Activated CD4-positive, CD25-positive, alpha-beta regulatory T cell treated with anti-CD3 and anti-CD28 coated beads, Interleukin-2, amount 50 U/mL, for 72 hours (primary cell): ENCODE measurements at places on chromosomes 4 and X.

DNA sequence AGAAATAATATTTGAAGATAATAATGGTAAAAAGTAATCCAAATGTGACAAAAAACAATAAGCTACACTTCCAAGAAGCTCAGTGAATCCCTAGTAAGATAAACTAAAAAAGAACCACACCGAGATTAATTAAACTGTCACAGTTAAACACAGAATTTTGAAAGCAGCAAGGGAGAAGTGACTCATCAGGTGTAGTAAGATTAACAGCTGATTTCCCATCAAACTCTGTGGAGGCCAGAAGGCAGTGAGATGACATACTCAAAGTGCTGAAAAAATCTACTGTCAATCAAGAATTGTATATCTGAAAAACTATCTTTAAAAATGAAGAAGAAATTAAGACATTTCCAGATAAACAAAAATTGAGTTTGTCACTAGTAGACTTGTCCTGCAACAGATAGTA is 35.3 kb downstream of the STK32B start:
- no peak for DNase-seq

- no peak for DNase-seq
Measured at GRCh38 chr4:170243662-170244288, 154.0 kb upstream of the AADAT start.

DNA sequence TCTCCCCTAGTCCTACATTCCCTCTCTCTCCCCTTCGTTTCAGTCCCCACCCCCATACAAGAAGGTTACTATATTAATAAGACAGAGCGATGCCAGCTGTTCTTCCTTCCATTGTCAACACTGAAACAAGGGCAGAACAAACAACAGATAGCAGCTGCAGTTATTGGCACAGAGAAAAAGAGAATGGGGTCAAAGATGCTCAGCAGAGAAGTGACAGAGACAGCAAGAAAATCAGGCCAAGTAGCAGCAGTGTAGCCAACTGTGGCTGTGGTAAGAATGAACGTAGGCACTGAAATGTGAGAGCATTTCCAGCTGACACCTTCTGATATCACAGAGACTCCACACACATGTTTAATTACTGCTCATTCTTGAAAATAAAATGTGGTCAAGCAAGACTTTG is 641.8 kb downstream of the FSTL5 start:
- DNase-seq: no peak

GRCh38 chr4:181420950-181421349 is 822.3 kb upstream of the TENM3 start:
- DNase-seq: no peak

GRCh38 chr4:74933562-74934015 is 673 bp downstream of the PARM1 start:
- DNase-seq: no peak

- no peak for DNase-seq
Measured at GRCh38 chr4:5952975-5953951, 60.4 kb upstream of the CRMP1 start.

DNA sequence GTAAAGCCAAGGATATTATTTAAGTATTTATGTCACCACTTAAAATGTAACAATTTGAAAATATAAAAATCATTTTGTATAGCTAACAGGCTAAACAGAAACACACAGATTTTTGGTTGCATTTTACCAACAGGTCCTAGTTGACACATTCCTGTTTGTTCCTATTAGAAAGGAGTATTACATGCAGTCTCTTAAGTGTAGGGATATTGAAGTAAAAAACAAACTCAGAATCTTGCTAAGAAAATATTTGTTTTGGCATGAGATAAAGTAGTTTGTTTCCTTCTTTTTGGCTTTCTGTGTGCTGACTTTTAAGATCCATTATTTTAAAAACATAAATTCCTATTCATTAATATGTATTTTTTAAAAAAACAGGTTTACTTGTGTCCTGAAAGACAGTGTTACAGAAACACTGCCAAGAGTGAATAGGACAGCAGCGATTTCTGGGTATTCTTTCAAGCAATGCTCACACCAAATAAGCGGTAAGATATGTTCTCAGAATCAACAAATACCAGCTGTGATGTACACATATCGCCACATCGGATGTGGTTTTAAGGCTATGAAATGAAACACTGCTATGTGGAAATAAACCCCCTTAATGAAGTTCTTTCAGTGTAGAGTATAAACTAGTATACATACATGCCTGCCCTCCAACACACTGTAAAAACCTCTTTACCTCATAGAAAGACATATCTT is 6.9 kb downstream of the F11 start:
- DNase-seq: no peak

DNA sequence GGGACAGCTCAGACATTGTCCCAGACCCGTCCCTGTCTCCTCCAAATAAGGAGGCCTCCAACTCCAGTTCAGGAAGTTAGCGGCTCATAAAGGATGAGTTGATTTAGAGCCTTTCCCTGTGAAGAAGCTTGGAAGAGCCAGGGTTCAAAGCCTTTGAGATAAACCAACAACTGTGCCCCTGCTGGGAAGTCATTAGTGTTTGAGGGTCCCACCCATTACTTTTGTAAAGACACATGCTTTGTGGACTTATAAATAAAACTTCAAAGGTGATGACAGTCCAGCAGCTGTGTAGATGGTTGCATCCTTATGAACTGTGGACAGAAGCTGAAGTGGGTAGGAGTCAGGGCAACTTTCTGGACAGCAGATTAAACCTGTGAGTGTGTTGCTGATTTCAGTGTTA is 86.0 kb upstream of the PGRMC2 start:
- no peak for DNase-seq

DNA sequence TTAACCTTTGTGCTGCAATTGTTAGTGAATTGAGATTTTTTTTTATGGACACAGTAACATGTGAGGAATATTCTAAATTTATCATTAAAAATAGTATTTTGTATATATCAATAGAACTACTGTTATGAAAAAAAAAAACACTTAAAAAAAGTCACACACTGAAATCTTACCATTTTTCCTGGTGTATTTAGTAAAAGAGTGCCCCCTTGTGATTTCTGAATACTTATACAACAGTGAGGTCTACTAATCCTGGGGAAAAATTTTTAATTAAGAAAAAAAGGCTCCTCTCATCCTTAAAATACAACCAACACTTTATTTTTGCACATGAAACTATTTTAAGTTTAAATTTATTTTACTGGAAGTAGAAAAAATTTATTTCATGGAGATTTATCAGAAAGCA is 56.4 kb upstream of the SPOCK3 start:
- DNase-seq: no peak

GRCh38 chr4:143337600-143338287 is 1.1 kb downstream of the GAB1 start:
- DNase-seq: no peak

DNA sequence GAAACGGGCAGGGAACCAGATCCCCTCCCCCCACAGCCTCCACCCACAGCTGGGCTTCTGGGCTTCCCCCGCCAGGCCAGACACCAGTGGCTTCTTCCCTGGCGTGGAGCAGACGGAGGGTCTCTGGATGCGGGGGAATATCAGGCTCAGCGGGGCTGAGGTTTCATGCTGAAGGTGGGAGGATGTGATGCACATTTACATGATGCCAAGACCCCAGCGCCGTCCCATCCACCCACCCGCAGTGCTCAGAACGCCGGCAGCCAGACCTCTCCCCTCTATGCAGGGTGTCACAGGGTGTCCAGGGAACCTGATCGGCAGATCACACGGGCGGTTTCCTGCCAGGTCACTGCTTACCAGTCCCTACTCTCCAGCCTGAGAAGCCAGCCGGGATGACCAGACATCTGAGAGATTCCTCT is 12.8 kb upstream of the TNIP2 start:
- DNase-seq: no peak

DNA sequence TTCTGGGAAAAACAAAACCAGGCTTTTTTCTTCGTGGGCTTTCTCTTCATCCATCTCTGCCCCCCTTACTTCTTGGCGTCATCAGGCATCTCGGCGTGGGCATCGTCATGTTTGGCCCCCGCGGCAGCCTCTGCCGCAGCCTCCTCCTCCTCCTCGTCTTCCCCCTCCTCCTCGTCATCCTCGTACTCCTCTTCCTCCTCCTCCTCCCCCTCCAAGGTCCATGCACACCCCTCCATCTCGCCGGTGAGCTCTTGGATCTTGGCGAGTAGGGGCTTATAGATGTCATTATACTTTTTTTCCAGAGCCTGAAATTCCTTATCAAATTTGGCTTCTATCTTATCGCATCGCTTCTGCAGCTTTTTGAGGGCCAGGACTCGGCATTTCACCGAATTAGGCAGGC is 488 bp downstream of the NAP1L5 start:
- DNase-seq: no peak

GRCh38 chr4:10688022-10688421 is 3.5 kb upstream of the CLNK start:
- no peak for DNase-seq

DNA sequence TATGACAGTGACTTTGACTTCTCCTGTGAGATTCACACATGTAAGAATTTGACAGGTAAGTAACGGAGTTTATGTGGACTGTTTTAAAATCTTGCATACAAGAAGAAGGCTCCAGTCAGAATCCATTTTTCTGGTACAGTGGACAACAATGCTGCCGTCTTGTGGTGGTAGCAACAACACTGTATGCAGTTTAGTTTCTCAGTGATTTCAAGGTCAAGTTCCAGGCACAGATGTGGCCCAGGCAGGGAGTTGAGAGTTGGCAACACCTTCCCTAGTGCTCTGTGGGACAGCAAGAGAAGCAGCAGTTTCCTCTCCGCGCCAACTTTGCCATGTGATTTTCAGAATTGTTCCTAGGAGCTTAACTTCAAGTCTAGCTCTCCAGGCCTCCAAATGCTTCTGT is 56.0 kb upstream of the STPG2 start:
- DNase-seq: no peak
